ENCODE measurements at places on chromosomes 11 and 22.

- no peak for DNase-seq
These were observed 10.3 kb downstream of the CD5 start for GRCh38 chr11:61112575-61112974.

DNA sequence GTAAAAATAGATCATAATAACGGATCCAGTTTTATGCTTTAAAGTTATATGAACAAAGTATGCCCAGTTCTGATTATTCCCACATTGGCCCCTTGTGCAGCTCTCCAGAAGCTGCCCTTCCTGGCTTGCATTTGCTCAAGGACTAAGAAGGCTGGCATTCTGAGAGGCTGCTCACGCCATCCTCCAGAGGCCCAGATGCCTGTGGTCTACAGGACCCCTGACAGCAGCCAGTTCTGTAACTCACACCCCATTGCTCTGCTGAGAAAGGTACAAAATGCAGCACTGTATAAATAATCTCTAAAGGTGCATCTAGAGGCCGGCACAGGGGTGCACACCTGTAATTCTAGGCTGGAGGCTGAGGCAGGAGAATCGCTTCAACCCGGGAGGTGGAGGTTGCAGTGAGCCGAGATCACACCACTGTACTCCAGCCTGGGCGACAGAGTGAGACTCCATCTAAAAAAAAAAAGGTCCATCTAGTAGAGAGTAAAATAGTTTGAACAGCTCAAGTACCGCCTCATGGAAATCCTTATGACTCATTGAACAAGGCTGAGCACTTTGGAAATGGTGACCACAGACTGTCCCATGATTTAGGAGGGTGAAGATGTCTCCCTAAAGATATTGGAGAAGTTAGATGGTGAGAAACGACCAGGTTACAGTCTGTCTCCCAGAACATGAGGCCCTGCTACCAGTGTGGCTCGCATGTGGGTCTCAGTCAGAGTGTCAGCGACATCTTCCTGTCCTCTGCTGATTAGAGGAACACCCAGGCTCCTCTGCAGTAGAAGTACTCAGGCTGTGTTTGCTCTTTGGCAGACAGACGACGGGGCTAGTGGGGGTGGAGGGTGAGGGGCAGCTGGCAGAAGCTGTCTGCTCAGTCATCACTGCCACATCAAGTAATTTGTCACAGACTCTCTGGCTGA, 56.3 kb downstream of the KREMEN1 start:
- no peak for DNase-seq

DNA sequence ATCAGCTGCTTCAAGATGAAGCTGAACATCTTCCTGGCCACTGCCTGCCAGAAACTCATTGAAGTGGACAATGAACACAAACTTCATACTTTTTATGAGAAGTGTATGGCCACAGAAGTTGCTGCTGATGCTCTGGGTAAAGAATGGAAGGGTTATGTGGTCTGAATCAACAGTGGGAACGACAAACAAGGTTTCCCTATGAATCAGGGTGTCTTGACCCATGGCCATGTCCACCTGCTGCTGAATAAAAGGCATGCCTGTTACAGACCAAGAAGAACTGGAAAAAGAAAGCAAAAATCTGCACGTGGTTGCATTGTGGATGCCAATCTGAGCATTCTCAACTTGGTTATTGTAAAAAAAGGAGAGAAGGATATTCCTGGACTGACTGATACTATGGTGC, 22.2 kb upstream of the BIRC3 start:
- DNase-seq = no peak

DNA sequence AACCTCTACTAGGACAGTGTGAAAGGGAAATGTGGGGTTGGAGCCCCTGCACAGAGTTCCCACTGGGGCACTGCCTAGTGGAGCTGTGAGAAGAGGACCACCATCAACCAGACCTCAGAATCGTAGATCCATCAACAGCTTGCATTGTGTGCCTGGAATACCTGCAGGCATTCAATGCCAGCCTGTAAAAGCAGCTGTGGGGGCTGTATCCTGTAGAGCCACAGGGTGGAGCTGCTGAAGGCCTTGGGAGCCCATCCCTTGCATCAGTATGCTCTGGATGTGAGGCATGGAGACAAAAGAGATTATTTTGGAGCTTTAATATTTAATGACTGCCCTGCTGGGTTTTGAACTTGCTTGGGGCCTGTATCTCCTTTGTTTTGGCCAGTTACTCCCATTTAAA, 46.3 kb downstream of the PGR start:
- no peak for DNase-seq

DNA sequence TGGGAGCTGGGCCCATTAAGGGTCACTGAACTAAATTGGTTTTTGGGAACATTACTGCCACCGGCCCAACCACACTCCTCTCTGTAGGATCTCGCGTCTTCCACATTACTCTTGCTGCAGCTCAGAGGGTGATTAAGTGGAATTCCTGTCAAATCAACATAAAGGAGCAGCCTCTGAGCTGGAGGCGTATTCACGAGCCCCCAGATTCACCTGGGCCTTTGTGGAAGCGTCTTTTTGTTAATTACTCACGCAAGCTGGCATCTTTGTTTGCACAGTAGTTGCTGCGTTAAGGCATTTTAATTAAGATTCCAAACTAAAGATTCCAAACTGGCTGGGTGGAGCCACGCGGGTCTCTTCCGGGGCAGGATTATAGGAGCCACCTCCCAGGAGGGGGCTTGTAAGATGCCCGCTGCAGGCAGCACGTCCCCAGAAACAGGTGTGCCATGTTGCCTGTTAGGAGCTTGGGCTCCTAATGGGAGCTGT, 21.5 kb upstream of the RFPL3 start:
- DNase-seq = no peak

GRCh38 chr11:607020-607780, 8.6 kb downstream of the IRF7 start:
- DNase-seq = no peak

- no peak for DNase-seq
These were observed 9.6 kb downstream of the GNAZ start for GRCh38 chr22:23079814-23080521.

DNA sequence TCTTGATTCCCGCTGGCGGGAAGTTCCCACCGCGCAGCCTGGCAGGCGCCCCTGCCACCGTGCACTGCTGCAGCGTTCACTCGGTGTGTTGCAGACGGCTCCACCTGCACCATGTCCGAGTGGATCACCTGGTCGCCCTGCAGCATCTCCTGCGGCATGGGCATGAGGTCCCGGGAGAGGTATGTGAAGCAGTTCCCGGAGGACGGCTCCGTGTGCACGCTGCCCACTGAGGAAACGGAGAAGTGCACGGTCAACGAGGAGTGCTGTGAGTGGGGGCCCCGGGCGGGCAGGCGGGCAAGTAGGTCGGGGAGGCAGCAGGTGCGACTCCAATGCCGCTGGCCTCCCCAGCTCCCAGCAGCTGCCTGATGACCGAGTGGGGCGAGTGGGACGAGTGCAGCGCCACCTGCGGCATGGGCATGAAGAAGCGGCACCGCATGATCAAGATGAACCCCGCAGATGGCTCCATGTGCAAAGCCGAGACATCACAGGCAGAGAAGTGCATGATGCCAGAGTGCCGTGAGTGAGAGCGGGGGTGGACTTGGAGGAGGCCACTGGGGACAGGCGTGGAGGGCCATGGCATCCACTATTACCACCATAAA, 99.7 kb downstream of the RRAS2 start:
- DNase-seq = no peak

Measured in T1000 (cell line).